ENCODE measurements at places on chromosomes 5 and 9.

GRCh38 chr5:125298258-125298657 lies 551.8 kb upstream of the ZNF608 start:
- DNase-seq: no peak

DNA sequence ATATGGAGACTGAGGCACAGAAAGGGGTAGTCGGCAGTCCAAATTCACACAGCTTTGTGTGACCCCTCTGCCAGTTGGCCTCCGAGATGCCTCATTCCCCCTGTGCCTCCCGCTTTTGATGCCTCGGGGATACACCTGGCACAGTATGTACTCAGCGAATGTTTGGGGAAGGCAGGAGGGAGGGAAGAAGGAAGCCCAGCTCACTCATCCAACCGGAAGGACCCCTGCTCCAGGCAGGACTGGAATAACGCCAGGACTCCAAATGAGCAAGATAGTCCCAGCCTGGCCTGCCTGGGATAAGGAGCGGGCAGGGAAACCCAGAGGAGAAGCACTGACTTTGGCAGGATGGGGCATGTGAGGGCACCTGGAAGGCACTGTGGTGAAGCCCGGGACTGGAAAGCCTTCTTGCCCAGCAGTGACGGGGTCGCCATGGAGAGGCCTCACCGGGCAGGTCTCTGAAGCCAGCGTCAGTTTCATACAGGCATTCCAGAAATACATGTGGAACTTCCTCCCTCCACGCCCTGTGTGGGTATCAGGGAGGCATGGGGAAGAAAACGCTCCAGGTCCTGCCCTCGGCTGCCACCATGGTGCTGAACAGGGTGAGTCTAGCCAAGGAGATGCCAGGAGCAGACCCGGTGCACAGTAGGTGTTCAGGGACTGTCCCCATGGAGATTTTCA lies 20.3 kb downstream of the LMX1B start:
- DNase-seq: no peak

GRCh38 chr9:34862043-34862442 lies 96.0 kb upstream of the PHF24 start:
- peak; percentile 13 for DNase-seq

- DNase-seq: no peak
Observed at GRCh38 chr5:4563400-4563799, 576.7 kb upstream of the ADAMTS16 start.

- DNase-seq: no peak
Observed at GRCh38 chr5:62579761-62580160, 1.1 kb downstream of the LRRC70 start.

DNA sequence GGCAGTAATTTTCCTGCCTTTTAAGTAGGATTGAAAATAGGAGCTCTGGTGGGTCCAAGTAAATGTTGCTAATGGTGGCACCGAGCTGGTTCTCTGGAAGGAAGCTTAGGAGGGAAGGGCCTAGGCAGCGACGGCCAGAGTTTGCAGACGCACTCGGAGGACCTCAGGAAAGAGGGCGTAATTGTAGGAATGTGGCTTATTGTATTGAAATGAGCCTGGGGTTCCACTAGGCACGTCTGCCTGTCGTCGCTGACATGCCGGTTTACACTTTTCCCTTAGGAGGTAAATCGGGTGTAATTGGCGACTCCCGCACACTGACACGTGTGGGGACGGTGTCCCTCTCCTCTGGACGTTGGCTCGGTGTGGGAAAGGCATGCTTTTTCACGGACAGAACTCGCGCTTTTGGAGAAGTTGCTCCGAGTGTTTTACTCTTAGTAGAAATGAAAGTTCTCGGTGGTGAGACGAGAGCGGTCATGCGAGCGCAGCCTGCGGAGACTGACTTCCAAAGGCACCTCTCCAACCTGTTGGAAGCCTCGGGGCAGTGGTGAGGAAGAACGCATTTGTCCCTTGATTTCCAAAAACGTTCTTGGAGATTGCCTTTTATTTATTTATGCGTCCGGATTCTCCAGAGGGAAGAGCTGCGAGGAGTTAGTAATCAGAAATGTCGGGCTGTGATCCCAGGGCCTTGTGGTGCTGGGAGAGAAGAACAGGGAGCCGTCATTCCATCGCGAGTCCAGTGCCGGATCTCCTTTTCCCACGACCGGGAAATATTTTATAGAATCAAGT lies 1.3 kb downstream of the NR4A3 start:
- no peak for DNase-seq

GRCh38 chr5:50807661-50808060 lies 141.2 kb downstream of the PARP8 start:
- DNase-seq: no peak

DNA sequence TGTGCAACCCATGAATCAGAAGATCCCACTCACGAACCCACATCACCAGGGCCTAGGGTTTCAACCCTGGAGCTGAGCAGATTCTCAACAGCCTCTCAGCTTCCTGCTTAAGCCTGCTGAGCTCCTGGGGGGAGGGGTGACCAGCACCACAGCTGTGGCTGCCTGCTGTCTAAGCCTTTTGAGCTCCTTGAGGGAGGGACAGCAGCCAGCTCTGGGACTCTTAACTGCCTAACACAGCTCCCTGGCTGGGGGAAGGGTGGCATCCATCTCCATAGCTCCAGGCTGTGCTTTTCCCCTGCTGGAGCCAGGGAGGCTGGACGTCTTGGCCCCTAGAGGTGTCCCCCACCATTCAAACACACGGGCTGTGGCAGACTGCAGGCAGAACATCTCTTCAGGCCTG lies 250.3 kb downstream of the DMAC1 start:
- DNase-seq: no peak

GRCh38 chr5:84287951-84288350 lies 96.7 kb downstream of the EDIL3 start:
- DNase-seq: peak; percentile 60

DNA sequence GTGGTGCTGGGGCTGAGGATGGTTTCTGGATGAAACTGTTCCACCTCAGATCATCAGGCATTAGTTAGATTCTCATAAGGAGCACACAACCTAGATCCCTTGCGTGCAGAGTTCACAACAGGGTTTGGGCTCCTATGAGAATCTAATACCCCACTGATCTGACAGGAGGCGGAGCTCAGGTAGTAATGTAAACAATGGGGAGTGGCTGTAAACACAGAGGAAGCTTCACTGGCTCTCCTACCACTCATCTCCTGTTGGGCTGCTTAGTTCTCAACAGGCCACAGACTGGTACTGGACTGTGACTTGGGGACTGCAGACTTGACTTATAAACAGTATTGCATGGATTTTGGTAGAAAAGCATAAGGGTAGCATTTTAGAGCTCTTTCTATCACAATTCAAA lies 870.7 kb upstream of the CDH10 start:
- DNase-seq: no peak

DNA sequence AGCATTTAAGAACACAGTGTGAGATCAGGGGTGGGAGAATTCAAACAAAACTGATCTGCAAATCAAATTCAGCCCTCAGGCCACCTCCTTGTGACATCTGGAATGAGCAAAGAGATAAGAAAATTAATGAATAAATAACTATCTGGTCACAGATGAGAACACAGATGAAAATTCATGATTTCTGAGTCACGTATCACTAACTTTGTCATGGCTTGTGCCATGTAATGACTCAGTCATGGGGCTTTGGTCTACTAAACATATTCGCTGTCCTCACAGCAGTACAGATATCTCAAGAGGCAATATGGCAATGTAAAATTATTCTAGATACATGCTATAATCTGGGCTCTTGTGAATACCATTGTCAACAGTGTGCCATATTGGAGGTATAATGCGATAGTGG lies 274.4 kb downstream of the MAN2A1 start:
- no peak for DNase-seq

DNA sequence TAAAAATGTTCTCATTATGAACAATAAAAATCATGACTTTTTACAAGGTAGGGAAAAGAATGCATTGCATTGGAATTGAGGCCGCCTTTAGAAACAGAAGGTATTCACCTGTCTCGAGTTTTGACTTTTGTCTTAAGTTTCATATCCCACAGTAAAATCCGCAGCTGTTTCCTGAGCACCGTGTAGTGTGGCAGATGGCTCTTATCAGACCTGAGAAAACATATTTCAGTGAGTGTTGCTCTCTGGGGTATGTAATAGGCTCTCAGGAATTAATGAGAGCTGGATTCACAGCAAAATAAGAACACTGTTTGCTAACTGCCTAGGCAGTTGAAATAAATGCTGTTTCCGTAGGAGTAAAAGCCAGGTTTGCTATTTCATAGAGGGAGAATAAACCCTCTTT lies 221.4 kb downstream of the CFAP90 start:
- no peak for DNase-seq

GRCh38 chr5:57698802-57699201 lies 216.2 kb upstream of the ACTBL2 start:
- DNase-seq: no peak

DNA sequence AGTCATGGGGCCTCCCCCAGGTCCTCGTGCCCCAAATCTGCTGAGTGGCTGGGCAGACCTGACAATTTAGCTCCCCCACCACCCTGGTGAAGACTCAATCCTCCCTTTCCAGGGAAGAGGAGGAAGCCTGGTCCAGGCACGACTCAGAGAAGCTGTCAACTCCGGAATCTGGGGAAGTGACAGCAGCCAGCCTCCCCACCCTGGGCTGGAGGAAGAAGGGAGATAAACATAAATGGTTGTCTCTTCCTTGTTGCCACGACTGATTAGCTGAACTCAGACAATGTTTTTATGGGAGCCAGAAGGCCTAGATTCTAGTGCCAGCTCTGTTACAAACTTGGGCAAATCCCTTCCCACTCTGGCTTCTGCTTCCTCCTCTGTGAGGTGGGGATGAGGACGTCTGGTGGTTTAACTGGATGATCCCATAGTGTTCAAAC lies 15.4 kb downstream of the CCDC69 start:
- DNase-seq: no peak

DNA sequence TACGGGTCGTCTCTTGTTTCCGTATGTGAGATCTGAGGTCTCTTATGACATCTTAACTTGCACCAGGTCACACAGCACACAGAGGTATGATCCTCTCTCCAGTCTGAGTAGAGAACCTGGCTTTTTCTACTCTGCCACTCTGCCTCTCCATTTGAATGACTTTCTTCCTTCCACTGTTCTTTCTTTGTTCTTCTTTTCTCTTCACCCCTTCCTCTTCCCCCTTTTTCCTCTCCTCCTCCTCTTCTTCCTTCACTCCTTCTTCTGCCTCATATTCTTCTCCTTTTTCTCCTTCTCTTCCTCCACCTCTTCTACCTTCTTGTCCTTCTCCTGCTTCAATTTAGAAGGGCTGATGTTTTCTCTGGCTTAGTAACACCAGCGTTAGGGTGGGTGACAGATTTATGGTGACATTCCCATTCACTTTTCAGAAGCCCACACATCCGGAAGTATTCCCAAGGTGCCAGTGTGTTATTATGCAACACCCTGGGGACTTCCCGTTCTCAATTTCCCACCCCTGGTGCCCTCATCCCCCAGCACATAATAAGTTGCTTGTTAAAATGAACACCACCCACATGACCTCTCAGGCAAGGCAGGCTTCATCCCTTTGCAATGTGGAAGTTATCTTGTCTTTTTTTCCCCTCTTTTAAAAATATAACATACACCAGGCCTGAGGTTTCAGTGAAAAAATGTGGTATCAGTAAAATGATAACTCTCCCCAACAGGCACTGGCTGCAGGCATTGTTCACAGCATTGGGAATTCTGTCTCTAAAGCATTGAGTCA lies 122.0 kb downstream of the PAPPA start:
- no peak for DNase-seq

DNA sequence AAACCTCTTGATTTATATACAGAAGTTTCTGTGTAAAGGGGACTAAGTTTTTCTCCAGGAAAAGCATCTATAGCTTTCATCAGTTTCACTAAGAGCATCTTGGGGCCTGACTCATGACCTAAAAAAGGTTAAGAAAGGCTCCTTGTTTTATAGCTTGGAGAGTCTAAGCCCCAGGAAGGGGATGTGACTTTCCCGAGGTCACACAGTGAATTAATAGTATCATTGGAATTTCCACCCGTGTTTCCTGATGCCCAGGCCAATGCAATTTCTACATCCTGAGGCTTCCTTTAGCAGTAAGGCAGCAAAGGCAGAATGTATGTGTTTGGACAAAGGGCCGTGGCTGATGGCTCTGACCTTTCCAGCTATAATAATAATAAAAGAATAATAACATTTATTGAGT lies 8.6 kb downstream of the MORN5 start:
- DNase-seq: no peak

GRCh38 chr5:74183041-74183440 lies 457.5 kb downstream of the ENC1 start:
- DNase-seq: no peak
